ENCODE measurements at places on chromosomes 6 and 20.
A peak's percentile ranks its signal among the peaks of the same experiment; 100 is the strongest.

DNA sequence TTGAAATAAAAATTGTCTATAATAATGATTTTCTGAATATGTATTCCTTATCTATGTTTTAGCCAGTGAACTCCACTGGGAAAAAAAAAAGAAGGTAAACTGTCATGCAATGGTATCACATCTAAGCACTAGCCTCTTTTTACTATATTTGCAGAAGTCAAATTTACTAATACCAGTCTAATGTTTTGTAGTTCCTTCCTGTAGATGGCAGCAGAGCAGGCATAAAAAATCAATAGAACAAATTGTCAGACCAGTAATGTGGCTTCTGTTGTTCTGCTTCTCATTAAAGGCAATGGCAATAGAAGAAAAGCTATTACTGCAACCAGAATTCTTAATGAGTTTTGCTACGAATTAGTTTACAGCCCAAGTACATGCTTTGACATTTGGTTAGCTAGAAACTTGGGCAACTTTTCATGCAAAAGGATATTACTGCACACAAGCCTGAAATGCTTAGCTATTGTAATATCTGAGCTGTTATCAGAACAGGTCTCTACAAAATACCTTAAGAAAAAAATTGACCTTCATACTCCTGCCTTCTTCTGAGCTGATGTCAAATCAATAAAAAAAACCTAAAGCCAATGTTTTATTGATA is 476.9 kb downstream of the KHDRBS2 start:
- DNase-seq: peak; percentile 59

DNA sequence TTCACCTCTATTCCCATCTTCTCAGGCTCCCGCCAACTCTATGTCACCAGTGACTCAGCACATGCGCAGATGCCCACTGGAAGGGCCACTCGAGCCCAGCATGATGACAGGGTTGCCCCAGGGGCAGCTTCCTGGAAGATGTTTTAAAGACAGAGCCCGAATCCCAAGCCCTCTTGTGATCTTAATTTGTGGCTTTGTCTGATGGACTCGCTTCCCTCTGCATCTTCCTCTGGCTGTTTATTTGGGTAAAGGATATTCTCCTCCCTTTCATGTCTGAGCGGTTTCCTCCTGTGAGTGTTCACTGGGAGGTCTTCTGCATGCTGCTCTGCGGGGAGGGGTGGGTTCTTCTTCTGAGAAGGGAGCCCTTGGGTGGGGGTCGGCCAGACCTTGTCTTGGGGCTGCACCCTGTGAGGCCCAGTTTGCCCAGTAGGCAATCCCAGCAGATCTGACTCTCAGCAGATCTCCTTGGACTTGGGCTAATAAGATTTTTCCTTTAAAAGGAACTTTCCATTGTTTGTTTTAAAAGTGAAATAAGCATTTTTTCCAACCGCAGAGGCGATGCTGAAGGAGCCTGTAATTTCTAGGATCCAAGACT is 401.0 kb downstream of the CDC5L start:
- no peak for DNase-seq

DNA sequence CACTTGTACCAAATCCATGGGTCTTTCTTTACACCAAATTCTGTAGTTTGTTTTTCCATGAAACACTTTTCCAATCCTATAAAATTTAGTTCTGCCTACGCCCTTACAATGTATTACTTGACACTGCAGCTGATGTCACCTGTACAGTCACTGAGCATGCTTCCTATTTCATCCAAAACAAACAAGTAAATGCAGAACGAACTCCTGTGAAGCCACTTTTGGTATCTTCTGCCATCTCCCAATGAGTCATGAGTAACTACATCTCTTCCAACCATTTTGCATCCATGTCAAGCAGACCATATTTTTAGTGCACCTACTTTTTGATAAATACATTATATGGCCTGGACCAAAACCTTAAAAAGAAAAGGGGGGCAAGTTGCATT is 42.4 kb downstream of the HDDC2 start:
- DNase-seq: no peak

DNA sequence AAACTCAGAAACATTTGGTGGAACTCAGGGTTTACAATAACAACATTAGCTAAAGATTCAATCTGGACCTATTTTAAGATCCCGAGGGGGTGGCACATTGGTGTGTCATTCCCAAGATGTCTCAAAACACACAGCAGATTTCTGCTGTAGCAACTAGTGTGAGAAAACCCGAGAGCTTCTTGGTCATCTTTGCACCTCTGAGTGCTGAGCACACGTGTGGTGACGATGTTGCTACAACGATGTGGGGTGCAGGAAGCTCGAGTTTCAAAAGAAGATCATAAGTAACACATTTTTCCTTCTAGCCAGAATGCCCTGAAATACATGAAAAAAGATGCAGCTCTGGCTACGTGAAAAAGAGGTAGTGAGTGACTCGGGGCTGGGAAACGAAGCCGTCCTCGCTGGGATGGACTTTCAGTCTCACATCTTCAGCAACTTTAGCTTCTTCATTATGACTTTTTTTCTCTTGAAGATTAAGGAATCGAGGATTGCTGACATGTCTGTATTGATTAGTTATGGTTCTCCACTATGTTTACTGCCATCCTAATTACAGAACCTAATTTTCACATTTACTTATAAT is 1.5 kb downstream of the RAMACL start:
- DNase-seq: no peak
